Brain (organoid and tissue), 16 donors: ENCODE measurements at places on chromosomes 5 and 9.
A peak's percentile ranks its signal among the peaks of the same experiment; 100 is the strongest.

DNA sequence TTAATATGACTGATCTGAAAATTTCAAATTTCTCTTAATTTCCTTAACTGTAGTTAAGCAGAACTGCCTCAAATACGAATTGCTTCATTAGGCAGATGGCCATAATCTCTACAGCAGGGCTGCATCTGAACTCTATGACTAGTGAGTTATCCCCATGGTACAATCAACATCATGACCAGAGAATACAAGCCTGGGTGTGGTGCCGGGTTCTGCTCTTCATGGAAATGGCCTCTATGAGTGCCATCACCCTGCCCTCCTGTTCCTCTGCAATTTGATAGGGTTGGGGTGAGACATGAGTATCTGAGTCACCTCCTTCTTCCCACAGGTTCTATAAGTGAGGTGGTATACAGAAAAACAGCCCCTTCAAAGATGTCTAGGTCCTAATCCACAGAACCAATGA, 235.9 kb downstream of the AP3B1 start:
- DNase-seq = no peak

- DNase-seq = peak; percentile 65
Measured at GRCh38 chr9:3956899-3957298, 343.0 kb downstream of the GLIS3 start.

DNA sequence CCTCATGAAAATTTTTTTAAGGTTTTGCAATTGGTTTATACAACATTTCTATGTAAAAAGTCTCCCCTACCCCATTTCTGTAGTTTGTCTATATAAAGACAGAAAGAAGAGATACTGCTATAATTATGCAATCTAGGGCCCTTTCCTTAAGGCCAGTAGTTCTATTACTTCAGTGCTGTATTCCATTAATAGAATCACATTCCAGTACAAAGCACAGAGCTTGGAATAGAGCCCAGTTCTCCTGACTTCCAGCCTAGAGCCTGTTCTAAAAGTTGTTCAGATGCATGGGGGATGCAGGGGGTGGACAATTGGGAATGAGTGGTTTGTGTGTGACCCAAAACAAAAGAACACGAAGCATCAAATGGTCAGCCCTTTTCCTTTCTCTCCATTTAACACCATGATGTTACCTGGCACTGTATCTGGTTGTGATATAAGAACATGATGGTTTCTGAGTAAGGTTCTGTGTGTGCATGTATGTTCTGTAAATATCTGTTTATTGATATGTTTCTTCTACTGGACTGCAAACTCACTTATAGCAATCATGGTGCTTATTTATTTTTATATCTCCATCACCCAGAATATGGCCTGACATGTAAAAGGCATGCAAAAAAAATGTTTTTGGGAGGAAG, 8.2 kb upstream of the GRAMD2B start:
- peak; percentile 19 for DNase-seq

DNA sequence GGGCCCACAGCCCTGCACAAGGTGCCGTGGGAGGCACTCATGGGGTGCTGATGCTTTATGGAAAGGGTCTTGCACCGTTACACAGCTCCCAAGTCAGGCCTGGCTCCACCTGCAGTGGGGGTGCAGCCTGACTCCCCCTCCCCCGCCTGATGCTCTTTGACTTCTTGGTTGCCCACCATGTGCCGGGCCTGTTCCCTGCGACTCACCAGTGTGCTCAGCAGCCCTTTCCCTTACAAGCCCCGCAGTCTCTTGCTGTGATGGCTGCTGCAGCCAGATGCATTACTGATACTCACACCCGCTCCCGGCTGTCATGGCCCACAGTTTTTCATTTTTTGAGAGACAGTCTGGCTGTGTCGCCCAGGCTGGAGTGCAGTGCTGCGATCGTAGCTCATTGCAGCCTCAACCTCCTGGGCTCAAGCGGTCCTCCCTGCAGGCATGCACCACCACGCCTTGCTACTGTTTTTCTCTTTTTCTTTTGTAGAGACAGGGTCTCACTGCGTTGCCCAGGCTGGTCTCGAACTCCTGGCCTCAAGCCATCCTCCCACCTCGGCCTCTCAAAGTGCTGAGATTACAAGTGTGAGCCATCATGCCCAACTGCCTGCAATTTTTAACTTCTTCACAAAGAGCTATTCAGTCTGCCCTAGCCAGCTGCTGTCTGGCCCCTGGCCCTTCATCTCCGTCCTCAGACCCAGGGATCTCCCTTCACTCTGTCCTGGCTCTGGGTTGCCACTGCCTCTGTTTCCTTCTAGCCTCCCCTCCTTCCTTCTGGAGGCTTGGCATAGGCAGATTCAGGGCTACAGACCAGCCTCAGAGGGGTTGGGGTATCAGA, 109.5 kb downstream of the RXRA start:
- DNase-seq = no peak

GRCh38 chr5:138610918-138611677, 35.9 kb upstream of the HSPA9 start:
- peak; percentile 96 for DNase-seq

DNA sequence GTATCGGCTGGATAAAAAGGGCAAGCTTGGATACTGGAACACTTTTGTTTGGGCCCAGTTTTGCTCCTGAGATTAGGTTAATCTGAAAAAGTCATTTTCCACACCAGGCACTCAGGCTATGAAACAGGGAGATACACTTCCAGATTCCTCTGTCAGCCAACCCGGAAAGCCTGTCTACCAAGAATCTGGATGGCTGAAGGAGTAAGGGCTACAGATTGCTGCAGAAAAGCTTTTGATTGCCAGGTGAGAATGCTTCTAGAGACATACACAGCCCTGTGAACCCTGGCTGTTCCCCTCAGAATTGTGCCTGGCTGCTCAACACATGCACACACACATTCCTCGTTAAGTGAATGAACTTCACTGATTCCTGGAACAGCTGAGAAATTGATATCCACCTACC, 114.4 kb downstream of the PSD2 start:
- DNase-seq = no peak

- no peak for DNase-seq
Measured at GRCh38 chr5:179610109-179610902, 13.2 kb downstream of the HNRNPH1 start.

DNA sequence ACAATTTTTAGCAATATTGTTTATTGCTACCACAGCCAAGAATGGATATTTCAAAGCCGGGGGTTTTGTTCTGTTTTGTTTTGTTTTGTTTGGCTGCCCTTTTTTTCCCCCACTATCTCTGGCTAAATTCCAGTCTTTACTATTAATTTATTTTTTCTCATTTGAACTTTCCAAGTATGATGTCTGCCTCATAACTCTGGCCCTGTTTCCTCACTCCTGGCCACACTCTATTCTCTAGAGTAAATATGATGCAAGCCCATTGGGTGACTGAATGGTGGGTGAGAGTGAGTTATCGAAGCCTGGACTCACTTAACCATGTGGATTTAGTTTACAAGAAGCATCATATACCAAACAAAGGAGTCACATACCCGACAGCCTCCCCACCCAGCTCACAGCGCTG, 41.9 kb downstream of the WDR36 start:
- DNase-seq = no peak

GRCh38 chr9:19650312-19650711, 138.5 kb downstream of the SLC24A2 start:
- peak; percentile 69 for DNase-seq

GRCh38 chr5:138503487-138504270, 38.4 kb downstream of the EGR1 start:
- peak; percentile 87 for DNase-seq

- DNase-seq = no peak
Measured at GRCh38 chr5:79454043-79454442, 59.9 kb downstream of the HOMER1 start.

GRCh38 chr9:115146581-115147021, 28.6 kb upstream of the TNC start:
- DNase-seq = no peak

DNA sequence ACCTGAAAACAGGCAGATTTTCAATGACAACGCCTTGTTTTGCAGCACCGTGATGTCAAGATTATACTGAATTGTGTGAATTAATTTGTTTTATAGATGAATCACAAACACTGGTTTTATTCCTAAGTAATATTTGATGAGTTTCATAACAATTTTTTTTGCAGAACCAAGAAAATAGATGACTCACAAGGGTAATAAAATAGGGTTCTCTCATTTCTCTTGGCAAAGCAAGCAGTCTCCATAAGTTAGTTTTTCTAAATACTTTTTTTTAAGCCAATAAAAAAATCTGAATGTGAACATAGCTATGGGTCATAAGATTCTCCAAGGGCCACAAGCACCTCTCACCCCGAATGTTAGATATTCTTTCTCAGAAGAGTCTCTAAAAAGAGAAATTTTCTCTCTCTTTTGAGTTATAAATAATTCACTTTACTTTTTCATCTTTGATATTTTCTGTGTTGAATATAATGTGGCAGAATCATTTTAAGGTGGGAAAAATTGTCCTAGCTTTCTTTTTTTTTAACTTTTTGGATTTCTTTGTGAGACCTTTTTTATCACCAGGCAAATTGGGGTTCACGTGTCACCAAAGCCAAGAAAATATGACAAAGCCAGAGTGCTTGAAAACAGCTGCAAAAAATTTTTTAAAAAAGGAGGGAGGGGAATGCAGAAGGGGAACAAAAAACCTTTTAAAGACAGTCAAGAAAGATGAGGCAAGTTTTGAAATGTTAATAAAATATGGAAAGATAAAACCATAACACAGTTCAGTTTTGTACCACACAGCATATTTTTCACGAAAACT, 174.6 kb upstream of the DAPK1 start:
- no peak for DNase-seq

DNA sequence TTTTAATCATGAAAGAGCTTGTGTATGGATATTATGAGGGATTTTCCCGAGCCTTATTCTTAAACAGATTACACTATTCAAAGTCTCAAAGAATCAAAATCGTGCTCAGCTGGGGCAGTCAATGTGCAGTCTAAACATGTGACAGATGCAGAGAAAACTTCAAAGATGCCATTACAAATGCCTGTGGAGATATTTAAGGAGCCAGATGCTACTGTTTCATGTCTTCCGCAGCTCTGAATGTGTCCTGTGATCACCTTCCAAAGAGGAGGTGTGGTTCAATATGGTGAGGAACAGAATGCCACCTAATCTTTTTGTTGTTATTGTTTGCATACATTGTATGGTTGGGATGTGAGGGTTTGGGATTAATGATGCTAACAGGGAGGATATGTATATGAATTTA, 593.3 kb upstream of the ARRDC3 start:
- peak; percentile 32 for DNase-seq

GRCh38 chr5:138725153-138725817, 27.9 kb upstream of the CTNNA1 start:
- DNase-seq = peak; percentile 42

DNA sequence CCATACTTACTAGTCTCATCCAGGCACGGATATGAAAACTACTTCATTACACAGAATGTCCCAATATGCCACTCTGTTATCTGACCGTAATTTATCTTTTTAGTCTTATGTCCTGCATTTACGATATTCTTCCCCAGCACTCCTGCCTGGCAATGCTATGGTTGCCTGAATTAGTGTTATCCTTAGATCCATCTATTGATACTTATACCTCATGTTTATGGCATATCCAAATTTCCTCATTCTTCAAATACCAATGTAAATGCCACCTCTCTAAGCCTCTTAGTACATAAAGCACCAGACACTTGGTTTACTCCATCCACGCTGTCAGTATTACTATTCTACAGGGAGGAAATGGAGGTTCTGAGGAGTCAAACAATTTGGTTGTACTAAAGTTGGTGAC, 507.8 kb upstream of the NMUR2 start:
- DNase-seq = no peak

DNA sequence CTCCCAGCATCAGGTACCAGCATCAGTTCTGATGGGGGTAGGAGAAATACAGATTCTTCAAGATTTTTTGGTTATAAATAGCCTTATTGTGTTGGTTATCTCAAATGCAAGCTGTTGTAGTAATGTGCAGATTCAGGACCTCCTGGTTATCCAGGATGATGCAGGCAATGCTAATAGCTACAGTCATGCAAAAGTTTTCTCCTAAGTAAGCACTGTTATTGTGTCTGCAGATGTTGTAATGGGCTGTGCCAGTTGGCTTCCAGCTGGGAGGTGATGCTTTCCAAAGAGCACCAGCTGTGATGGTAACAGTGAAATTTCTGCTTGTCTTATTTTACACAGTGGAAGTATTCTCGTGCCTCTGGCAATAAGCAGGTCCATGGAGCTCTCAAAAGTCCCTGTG, 719.2 kb upstream of the CTNND2 start:
- no peak for DNase-seq

DNA sequence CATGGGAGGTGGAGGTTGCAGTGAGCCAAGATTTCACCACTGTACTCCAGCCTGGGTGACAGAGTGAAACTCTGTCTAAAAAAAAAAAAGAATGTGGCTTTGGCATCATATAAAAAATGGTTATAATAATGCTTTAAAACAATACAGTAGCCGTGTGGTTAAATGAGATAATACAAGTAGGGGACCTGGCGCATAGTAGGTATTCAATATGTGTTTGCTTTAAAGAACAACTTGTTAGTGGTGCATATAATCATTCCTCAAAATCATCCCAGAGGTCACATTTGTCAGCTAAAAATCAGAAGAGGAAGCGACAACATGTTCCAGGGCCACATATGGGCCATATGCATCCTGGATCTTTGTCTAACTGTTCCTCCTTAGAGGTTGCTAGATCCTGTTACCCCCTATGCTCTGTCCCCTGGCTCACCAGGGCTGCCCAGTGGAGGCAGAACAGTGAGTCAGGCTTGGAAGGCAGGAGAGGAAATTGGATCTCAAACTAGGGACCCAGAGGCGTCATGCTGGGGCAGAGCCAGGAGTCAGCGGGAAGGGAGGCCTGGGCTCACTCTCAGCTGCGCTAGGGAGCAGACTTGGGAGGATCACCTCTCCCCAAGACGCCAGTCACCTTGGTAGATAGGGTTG, 27.7 kb downstream of the LHX6 start:
- no peak for DNase-seq

DNA sequence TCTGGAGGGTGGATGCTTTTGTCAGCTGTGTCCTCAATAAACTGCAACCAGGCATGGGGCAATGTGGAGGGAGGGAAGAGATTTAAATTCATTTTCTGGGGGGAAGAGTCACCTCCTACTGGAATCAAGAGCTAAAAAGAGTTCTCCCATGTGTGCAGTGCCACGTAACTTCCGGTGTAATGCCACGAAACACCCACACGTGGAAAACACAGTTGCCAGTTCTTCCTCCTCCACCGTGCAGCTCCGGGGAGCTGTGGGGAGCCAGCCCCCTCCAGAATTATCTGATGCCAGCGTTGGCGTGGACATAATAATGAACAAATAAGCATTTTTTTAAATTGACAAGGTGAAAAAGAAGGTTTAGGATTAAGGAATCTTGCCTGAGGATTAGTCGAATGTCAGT, 32.1 kb upstream of the MED10 start:
- DNase-seq = no peak

DNA sequence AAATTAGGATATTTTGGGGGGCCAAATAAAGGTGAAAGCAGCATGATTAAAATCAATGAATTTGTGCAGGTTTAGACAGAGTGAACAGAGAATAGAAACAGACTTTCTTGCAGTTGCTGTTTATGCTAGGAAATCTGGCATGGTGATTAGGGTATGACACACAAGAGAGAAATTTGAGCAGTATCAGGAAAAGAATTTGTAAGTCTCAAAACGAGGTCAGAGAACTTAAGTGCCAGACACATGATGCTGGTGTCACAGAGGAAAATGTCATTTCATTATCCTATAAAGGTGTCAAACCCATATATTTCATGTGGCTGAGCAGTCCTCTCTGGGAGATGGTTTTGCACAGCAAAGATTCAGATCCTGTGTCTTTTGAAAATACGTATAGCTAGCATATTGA, 15.7 kb downstream of the LVRN start:
- no peak for DNase-seq

- DNase-seq = no peak
Measured at GRCh38 chr5:44869928-44870327, 61.2 kb downstream of the MRPS30 start.

GRCh38 chr5:36696059-36696673, 89.8 kb downstream of the SLC1A3 start:
- peak; percentile 66 for DNase-seq
